NCI-H1436 treated with DMSO at 0.1 percent for 48 hours (cell line): ENCODE measurements at places on chromosomes 2 and 18.

- DNase-seq = no peak
Measured at GRCh38 chr2:4753721-4754120, 938.5 kb upstream of the SOX11 start.

- no peak for DNase-seq
Measured at GRCh38 chr2:97844311-97844859, 131.0 kb downstream of the ZAP70 start.

GRCh38 chr2:168560817-168561499 is 104.9 kb downstream of the CERS6 start:
- no peak for DNase-seq

- no peak for DNase-seq
Measured at GRCh38 chr2:10913501-10914271, 2.0 kb downstream of the KCNF1 start.

DNA sequence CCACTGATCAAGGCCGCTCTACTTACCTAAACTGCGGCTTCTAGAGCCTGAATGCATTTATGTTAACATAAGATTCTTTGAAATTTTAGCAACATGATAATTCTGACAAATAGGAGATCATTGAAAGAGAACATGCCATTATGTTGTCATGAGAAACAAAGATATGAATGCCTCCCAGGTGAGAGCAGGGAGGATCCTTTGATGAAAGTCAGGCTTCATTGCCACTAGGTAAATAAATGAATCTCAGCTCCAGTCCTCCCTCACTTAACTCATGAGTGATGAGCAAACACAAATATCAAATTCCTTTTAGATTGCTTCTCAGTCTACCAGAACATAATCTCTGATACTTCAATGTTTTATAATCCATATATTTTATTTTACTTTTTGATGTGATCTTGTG is 463.2 kb upstream of the CDH7 start:
- DNase-seq = no peak

DNA sequence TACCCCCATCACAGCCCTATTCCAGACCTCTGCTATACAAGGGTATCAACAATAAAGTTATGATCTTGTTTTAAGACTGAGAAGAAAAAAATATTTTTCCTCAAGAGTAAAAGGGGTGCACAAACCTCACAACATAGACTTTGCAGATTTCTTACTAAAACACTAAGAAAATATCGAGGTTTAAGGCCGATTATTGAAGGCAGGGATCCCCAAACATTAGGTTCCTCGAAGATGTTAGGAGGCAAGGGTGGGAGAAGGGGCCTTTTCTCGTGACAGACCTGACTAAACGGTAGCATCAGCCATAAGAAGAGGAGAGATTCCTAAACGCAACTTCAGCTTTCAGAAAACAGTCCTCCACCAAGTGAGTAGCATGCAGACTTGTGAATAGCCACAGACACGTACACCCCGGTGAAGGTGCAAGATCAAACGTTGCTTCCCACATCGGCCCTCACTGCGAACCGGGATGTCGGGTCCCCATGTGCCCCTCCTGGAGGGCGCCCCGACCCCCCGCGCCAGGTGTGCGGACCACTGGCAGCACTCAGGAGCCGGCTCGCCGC is 678 bp downstream of the PIAS2 start:
- DNase-seq = no peak

GRCh38 chr2:47181176-47181575 is 26.1 kb upstream of the STPG4 start:
- no peak for DNase-seq

DNA sequence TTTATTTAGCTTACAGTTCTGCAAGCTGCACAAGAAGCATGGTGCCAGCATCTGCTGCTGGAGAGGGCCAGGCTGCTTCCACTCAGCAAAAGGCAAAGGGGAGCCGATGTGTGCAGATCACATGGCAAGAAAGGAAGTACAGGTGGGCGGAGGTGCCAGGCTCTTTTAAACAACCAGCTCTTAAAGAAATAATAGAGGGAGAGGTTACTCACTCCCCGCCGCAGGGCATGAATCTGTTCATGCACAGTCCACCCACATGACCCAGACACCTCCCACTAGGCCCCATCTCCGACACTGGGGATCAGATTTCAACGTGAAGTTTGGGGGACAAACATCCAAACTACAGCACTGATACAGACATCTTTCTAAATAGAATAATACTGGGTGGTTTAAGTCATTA is 105.8 kb downstream of the MTCL1 start:
- no peak for DNase-seq

DNA sequence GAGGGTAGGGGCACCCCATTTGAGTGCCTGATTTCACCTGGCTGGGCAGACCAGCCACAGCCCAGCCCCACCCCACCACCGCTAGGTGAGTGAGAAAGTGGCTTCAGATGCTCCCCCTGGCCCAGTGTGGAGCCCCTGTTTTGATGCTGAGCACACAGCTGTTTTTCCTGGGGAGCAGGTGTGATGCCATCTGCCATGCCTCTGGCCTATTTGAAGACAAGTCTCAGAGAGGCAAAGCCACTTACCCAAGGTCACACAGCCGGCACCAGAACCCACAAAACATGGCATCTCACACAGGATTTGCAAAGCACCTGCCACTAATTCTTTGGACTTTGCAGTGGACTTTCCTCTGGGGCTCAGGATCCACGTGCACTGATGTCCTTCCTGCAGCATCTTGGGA is 131.3 kb downstream of the INHBB start:
- no peak for DNase-seq

DNA sequence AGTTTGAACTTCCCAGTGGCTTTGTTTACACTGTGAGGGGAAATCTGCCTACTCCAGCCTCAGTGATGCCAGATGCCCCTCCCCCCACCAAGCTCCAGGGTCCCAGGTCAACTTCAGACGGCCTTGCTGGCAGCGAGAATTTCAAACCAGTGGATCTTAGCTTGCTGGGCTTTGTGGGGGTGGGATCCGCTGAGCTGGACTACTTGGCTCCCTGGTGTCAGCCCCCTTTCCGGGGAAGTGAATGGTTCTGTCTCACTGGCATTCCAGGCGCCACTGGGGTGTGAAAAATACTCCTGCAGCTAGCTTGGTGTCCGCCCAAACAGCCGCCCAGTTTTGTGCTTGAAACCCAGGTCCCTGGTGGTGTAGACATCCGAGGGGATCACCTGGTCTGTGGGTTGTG is 70.0 kb upstream of the NEUROD1 start:
- no peak for DNase-seq

- no peak for DNase-seq
Measured at GRCh38 chr2:6657136-6657535, 208.6 kb downstream of the CMPK2 start.
